Vagina (tissue), 2 donors: ENCODE measurements at places on chromosomes 6 and 20.

GRCh38 chr20:52105442-52106422 lies 85.8 kb downstream of the ZFP64 start:
- no peak for DNase-seq

- no peak for DNase-seq
Measured at GRCh38 chr6:109052018-109052651, 42.5 kb downstream of the SESN1 start.

- no peak for DNase-seq
Measured at GRCh38 chr20:57671662-57672061, 38.2 kb downstream of the PMEPA1 start.

DNA sequence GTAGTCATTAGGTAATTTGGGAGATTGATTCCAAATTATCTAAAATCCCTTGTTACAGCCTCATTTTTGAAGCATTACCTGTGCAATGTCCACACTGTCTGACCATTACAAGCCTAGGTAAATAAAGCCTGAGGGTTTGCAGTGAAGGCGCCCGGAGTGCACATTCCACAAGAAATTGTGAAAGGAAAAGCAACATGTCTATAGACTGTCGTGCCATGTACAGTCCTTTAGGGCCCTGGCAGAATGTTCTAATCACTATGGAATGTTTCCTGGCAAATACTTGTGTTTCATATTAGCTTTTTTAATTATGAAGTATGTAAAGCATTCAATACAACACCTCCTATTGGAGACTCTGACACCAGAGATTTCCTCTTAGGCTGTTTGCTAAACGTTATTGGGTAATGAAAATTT lies 28.9 kb downstream of the PREP start:
- no peak for DNase-seq

DNA sequence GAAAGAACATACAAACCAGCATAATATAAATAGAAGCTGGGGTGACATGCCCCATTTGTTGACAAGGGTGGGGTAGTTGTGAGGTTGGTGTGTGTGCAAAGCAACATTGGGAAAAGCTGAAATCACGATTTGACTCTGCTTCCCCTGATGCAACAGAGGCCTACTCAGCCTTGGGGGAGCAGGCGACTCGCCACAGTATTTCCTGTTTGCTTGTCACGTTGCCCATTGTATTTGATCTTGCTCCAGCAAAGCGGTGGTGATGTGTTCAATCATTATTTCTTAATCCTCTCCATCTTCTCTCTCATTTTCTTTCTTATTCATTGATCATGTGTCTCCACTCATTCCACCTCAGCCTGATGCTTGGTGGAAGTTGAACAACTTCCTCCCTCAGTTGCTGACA lies 165.8 kb upstream of the CITED2 start:
- no peak for DNase-seq

DNA sequence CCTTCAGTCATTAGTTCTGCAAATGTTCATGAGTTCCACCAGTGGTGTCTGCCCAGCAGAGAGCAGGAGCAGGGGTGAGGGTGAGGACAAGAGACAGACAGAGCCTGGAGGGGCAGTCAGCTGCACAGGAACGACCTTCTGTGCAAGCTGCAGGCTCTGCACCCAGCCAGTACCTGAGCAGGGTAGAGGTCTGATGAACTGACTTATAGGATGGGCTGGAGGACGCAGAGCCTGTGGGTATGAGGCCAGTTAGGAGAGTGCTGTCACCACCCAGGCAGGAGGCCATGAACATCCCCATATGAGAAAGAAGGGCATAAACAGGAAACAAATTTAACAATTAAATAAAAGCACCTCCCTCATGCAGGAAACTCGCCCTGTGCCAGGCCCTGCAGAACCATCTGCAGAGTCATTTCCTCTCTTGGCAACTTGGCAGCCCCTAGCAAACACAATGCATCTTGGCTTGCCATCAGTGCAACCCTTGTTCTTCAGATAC lies 17.9 kb downstream of the C6orf15 start:
- no peak for DNase-seq

DNA sequence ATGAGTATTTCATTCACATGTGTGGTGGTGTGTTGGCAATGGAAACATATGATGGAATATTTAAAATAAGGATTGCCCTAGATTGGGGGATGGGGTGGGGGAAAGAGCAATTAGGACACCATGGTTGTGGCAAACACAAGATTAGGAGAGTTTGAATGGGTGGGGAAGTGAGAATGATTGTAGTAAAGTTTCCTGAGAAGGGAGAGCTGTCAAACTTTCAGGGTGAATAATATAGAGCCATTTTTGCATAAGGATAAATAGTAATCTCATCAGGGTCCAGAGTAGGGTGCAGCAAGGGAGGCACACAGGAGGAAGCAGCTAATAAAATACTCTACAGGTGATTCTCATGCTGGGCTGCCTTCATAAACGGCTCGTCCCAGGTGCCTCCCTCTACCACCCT lies 294.9 kb upstream of the MARCKS start:
- DNase-seq, result no peak

- DNase-seq, result no peak
Measured at GRCh38 chr6:30814146-30815040, 69.9 kb upstream of the DDR1 start.

GRCh38 chr6:17640477-17640917 lies 40.4 kb downstream of the FAM8A1 start:
- no peak for DNase-seq

DNA sequence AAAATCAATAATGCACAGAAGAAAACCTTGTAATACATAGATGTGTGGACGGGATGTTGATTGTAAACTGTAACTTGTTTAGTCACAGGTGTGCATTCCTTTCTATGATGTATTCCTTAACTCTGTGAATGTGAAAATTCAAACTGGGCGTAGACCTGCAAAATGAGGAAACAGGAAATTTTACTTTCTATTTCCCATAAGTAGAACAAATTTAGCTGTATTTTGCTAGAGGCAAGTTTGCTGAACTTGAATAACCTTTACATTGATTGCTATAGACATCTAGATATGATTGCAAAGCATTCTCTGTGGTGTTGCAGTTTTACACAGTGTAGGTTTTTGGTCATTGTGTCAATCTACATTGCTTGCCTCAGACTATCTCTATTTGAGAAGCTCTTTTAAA lies 368.4 kb upstream of the MAN1A1 start:
- no peak for DNase-seq
